ENCODE measurements at places on chromosomes 7 and 10. TPM values are rescaled to one million over a fixed set of nuclear protein-coding genes. Genes with fewer than 3 reads are reported as not detected.

DNA sequence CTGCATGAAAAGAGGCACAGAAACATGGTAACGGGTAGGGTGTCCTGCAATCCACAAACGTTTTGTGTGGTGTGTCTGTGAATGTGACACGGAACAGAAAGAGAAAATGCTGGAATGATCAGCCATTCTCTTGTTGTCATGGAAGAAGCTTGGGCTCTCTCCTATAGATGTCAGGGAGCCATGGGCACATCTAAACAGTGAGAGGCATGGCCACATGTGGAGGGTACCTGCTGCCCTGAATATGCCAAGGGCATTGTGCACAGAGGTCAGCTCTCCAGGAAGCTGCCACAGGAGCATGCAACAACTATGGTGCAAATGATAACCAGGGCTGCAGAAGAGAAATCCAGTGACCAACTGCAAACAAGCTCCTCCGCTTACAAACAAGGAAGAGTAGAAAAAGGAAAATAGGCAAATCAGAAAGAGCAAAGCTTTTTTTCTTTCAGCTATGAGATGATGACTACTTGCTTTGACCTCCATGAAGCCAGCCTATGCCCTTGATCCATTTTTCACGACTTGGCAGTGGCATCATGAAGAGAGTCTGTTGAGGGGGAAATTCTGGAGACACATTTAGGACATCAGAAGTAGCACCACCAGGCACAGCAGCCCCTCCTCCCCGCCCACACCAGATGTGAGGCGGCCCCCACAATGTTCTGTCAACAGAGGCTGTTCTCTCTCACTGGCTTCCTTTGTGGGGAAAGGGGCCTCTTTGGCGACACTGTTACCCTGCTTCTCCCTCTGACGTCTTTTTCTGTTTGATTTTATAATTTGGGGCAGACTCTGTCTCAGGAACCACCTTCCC is 4.8 kb upstream of the PDE1C start:
- no peak for DNase-seq

DNA sequence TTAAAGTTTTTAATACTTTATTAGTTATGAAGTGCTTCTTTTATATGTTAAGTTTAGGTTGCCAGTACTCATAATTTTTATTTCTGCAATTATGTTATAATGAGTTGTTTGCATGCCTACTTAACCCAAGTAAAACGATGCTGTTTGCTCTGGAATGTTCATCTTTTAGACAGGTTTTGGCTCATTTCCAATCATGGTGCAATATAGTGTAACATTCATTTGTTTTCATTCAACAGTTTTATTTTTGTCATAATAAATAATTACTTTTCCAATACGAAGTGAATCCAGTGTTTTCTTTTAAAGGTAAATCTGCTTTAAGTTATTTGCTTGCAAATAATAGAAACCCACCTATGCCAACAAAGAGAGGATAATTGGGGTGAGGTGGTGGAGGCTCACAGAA is 22.1 kb downstream of the ARL5B start:
- no peak for DNase-seq

- peak; percentile 37 for DNase-seq
These were observed 8.3 kb downstream of the RABGEF1 start for GRCh38 chr7:66748791-66749190.

GRCh38 chr10:130959752-130960195 is 351.7 kb downstream of the TCERG1L start:
- DNase-seq: no peak

- no peak for DNase-seq
These were observed 43.3 kb upstream of the SLC26A3 start for GRCh38 chr7:107846324-107846723.

DNA sequence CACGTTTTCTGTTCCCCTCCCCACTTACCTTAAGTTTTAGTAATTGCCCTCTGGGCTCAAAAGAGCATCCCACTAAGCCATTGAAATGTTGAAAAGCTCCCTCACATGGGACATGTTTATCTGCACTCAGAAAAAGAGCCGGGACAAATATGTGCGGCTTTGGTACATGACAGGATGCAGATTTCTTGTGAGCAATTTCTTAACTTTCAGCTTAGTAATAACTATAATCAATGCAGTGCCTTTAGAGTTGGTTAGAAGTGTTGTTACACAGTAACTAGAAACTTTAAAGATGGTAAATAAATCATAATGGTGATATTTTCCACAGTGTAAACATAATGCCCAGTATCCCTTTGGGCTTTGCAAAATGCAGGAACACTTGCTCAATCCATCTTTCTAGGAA is 89.2 kb downstream of the ZNF365 start:
- DNase-seq: no peak

- no peak for DNase-seq
These were observed 65.8 kb downstream of the STK17A start for GRCh38 chr7:43648473-43649406.

DNA sequence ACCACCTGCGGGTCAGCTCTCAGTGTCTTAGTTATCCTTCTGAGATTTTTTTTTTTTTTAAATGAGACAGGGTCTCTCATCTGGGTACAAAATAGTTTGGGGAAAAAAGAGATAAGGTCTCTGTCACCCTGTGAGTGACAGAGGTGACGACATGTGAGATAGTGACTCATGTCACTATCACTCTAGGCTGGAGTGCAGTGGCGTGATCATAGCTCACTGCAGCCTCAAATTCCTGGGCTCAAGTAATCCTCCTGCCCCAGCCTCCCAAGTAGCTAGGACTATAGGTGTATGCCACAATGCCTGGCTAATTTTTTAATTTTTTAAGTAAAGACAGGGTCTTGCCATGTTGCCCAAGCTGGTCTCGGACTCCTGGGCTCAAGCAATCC is 10.4 kb downstream of the BLVRA start:
- DNase-seq: no peak

- peak; percentile 92 for DNase-seq
These were observed 52.1 kb downstream of the FOXL3 start for GRCh38 chr7:341841-342638.

- no peak for DNase-seq
These were observed 148.0 kb downstream of the FGFR2 start for GRCh38 chr10:121450247-121450646.

DNA sequence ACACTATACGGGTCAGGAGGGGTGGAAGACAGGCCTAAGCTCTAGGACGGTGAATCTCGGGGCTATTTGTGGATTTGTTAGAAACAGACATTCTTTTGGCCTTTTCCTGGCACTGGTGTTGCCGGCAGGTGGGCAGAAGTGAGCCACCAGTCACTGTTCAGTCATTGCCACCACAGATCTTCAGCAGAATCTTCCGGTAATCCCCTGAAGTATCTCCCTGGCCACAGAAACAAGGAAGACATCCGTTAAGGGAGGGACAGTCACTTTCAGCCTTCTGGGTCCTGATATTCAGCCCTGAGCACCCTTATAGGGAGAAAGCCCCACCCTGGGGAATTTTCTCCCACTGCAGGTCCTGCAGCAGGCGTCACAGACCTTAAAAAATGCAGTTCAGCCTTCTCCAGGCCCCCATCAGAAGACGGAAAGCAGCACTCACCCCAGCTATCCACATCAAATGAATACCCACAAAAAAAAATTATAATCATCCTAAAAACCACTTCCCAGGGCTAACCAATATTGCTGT is 23.2 kb downstream of the PLAC9 start:
- no peak for DNase-seq

DNA sequence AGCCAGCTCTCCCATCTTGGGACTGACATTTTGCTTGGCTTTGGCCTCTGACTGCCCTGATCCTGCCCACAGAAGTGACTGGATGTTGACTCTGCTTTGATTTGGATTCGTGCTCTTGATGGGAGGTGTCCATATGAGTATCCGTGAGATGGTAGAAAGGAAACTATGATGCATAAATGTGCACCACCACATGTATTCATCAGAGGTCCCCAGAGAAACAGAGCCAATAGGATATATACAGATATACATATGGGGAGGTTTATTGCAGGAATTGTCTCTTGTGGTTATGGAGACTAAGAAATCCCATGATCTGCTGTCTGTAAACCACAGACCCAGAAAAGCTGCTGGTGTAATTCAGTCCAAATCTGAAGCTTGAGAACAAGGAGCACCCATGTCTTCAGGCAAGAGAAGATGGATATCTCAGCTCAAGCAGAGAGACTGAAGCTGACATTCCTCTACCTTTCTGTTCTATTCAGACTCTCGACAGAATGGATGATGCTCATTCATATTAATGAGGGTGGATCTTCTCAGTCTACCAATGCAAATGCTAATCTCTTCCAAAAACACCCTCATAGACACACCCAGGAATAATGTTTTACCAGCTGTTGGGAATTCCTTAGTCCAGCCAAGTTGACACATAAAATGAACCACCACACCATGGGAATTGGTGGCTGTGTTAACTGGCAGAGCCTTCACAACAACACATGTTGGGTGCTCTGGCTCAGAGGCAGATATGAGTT is 390.7 kb downstream of the CCSER2 start:
- no peak for DNase-seq

ADO gene
- total RNA-seq: 29.3 TPM

EBLN1 gene
- not detected for total RNA-seq

PTPRN2 gene
- 0.36 TPM for total RNA-seq

VSTM4 gene
- 14.1 TPM for total RNA-seq

RET gene
- under 0.01 TPM for total RNA-seq

GNAI1 gene
- total RNA-seq: 42.1 TPM

SFTPA1 gene
- not detected for total RNA-seq

ZNF398 gene
- total RNA-seq: 17.7 TPM
